HT1080 (cell line): ENCODE measurements at places on chromosomes 13 and 19. TPM values are rescaled to one million over a fixed set of nuclear protein-coding genes. Genes with fewer than 3 reads are reported as not detected.
A peak's percentile ranks its signal among the peaks of the same experiment; 100 is the strongest.

DNA sequence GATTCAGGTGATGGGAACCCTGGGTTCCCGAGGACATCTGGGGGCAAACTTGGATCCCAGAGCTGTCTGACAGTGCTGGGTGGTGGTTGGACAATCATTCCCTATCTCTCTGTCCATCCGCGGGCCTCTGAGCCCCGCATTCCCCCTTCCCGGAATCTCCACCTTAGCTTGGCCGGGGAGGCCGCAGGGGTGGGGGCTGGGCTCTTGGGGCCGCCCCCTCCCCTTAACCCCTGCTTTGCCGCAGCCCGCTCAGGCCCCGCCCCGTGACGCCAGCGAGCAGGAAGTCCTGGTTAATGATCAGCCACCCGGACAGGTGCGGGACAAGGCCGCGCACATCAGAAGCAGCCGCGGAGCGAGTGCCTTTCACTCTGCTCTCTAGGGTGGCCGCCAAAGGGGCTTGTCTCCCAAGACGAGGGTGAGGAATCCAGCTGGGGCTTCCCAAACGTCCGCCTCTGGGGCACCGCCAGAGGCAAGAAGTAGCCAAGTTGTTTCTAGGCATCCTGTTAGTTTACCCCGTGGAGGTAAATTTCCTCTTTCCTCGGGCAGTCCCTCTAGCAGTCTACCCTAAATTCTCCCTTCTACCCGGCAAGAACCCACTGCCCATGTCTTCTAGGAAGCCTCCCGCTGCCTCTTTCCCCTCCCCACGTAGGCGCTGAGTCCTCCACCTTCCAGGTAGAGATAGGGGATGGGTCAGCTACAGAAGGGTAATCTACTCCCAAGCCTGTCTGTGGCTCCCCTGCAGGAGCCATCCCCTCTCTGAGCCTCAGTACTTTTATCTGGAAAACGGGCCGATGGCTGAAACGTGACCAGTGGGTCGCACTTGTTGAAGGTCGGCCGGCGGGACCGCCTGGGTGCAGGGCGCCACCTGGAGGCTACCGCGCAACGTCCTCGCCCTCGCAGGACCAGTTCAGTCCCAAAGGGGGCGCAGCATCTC is 3.0 kb downstream of the IRF2BP1 start:
- peak; percentile 90 for DNase-seq

DNA sequence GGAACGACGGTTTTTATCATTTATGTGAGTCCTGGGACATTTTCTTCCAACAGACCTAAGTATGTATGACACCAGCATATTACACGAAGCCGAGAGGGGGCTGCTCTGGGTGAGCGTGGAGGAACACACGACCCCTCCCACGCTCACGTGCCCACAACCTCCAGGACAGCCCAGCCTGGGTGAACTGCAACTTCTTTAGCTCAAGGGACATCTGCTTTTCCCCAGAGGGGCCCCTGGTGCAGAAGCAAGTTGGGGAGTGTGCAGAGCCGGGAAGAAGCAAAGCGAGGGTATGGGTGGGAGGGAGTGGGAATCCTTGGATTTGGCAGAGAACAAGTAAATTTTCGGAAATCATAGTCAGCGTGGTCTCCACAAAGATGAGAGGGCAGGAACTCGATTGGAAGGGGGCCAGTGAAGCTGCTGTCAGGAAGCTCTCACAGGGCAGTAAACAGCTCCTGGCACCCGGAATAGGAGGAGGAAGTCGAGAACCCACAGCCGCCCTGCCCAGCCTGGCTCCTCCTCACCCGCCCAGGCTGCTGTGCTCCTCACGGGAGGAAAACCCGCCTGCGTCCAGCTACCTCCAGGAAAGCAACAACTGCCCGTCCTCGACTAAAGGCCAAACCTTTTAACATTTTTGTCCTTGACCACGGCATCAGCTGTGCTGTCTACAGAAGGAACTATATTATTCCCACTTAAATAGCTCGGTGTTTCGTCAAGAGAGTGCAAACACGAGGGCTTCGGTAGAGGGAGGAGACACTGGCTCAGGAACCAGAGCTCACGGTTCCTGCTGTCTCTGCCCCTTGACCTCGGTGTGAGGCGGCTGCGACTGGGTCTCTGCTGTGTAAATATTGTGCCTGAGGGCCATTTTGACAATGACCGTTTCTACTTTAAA is 17.2 kb upstream of the CFAP97D2 start:
- peak; percentile 55 for DNase-seq

- DNase-seq = no peak
Observed at GRCh38 chr19:10730932-10731331, 13.1 kb downstream of the DNM2 start.

GRCh38 chr19:591099-591958 is 1.6 kb downstream of the HCN2 start:
- DNase-seq = no peak

GRCh38 chr19:54011507-54012211 is 20.2 kb downstream of the CACNG6 start:
- DNase-seq = no peak

DNA sequence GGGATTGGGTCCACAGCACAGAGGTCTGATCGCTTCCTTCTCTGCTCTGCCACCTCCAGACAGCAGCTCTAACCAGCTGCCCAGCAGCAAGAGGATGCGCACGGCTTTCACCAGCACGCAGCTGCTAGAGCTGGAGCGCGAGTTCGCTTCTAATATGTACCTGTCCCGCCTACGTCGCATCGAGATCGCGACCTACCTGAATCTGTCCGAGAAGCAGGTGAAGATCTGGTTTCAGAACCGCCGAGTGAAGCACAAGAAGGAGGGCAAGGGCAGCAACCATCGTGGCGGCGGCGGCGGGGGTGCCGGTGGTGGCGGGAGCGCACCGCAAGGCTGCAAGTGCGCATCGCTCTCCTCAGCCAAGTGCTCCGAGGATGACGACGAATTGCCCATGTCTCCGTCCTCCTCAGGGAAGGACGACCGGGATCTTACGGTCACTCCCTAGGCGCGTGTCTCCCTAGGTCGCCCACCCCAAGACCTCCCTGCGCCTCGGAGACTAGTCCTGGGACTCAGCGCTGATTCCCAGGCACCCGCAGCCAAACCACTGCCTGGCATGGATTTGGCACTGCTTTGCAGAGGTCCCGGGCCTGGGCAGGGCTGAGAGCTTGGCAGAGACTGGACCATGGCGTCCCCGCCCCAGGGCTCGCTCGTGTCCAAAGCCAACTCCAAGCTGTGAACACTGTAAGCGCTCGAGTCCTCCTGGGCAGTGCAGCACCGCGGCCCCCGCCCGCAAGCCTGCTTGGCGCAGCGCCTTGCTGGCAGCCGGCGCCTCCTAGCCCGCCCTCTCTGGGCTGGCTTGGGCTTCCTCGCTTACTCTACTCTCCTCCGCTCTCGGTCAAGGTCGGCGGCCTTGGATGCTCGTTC is 1.5 kb downstream of the GSX1 start:
- no peak for DNase-seq

DNA sequence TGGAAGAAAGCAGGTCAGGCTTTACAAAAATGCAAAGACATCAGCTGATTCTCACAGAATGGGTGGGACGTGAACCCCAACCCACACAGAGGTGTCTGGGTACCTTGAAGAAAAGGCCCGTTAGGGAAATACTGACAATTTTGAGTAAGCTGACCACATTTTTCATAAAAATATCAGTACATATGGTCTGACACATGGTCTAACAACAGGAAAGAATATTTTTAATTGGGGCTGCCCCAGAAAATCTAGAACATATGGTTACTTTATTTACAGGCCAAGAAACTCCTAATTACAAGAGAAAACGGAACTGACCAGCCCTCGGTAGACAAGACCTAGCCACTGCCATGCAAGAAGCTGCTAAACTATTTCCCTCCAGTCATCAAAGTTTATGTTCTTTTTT is 48.7 kb upstream of the ITM2B start:
- DNase-seq = no peak

DNA sequence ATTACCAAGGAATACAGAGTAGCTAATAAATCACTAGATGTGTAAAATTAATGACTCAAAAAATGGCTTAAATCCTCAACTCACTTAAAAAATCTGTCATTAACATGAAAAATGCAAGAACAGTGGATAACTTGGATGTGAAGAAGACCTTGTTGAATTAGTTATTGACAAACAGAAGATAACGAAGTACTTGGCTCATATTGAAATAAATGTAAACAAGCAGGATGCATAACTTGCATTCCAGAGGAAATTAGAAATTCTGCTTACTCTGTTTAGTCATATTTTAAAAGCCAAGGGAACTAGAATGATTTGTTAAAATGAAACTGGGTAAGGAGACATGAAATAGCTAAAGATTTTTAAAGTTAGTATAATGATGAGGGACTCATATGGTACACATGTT is 1812.2 kb downstream of the PCDH9 start:
- no peak for DNase-seq

DNA sequence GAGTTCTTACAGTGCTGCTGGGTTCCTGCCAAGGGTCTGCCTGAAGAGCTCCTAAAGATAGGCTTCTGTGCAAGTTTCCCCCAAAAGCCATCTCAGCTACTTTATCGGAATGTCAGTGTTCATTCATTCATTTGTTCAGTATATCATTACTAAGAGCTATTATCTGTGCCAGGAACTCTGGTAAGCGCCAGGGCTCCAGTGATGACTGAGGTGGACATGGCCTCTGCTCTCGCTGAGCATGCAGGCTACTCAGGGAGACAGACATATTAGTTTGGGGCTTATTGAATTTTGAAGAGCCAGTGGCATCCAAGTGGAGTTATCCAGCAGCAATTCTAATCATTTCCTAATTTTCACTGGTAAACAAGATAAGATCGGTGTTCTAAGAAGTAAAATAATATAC is 65.8 kb downstream of the DGKH start:
- DNase-seq = no peak

DNA sequence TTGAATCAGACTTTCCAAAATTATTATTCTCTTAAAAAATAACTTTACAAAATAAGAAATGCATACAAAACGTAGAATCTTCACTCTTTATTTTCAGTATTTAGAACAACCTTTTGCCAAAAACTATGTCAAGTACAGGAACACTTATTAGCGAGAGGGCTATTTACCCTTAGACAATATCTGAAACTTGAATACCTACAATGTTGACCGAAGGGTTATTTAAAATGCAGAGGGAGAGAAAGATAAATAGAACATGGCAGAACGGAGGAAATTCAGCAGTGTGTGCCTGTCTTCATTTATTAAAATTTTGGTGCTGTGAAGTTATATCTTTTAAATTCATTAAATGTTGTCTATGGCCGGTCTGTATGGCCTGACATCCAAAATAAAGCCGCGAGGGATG is 198.8 kb downstream of the EFNB2 start:
- no peak for DNase-seq

GRCh38 chr13:90834700-90835099 is 512.8 kb upstream of the MIR17HG start:
- no peak for DNase-seq

- DNase-seq = no peak
Observed at GRCh38 chr13:35285677-35286076, 190.8 kb downstream of the MAB21L1 start.

DNA sequence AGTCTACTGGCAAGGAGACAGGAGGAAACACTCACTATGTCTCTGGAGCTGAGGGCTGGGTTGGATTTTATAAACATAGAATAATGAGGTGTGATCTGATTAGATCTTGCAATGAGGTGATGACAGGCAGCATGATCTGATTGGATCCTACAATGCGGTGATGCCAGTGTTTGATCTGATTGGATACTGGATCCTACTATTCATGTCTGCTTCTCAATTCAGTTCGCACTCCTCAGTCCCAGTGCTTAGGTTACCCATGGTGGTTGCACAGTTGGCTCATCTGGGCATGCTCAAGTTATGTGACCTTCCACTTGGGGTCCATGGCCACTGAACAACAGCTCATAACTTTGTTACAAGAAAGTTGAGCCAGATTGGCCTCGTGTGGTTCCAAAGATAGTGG is 469.5 kb downstream of the TSHZ3 start:
- DNase-seq = no peak

DNA sequence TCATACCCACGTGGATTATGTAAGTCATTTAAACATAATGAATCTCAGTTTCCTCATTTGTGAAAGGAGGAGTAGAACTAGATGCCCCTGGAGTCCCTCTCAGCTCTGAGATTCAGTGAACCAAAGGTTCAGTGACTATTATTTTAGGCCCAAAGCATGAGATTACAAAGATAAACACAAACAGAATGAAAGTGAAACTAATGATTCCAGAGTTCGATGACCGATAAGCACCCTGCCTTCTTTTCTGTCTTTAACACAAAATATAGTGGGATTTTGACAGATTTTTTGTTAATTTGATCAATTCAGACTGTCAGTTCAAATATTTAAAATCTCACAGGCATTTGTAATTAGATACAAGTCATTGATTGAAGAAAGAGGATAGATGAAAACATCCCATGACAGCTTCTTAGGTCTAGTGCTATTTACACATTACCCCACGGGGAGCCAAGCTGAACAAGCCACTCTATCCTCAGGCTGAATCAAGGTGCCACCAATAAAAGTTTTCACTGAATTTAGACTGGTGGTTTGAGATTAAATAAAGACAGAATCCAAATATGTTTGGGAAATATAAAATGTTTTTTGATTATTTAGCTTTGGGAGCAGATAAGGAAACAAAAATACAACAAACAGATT is 64.6 kb upstream of the RAP2A start:
- peak; percentile 49 for DNase-seq

GRCh38 chr19:646779-647565 is 7.3 kb downstream of the FGF22 start:
- DNase-seq = no peak

DNA sequence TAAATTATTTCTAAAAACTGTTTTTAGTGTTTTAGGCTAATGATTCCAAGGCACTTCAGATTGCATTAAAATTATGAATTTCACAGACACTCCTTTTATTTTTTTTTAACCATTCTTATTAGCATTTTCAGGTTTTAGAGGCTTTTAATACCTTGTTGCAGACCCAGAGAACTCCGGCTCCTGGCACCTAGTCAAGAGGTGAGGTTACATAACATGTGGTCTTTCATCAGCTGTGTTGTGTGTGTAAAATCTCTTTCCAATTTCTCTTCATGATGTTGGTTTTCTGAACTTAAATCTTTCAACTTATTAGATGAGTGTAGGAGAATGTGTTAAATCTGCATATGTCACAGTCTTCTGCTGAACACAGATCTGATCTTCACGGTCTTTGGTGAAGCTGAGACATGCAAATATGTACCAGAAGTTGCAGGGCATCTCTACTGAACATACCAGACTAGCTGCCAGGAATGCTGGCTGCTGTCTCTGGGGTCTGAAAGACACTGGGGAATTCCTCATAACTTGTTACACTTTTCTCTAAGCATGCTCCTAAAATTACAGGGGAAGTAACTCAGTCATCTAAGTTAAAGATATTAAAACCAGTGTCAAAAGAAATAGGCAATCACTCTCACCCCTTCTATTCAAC is 1165.3 kb downstream of the EFNB2 start:
- no peak for DNase-seq

The ADGRE3 gene
- not detected in 2 replicates for total RNA-seq

The ZSWIM4 gene
- total RNA-seq = 1.8 and 2.7 TPM in 2 replicates

The SULT2A1 gene
- total RNA-seq = not detected in 2 replicates

The NOTCH3 gene
- total RNA-seq = 0.13 and 0.85 TPM in 2 replicates

The ZNF211 gene
- total RNA-seq = 10.0 and 17.7 TPM in 2 replicates

The TEAD2 gene
- total RNA-seq = 6.5 and 7.6 TPM in 2 replicates

The CPB2 gene
- 0.21 TPM in 1 of 2 replicates, not detected in the other for total RNA-seq

The POSTN gene
- not detected in 2 replicates for total RNA-seq

The OR7D4 gene
- not detected in 2 replicates for total RNA-seq

The FGF22 gene
- not detected in 2 replicates for total RNA-seq

The ZNF829 gene
- total RNA-seq = 2.7 and 4.1 TPM in 2 replicates

The LRP3 gene
- 20.1 and 25.4 TPM in 2 replicates for total RNA-seq
